Activated CD4-positive, alpha-beta T cell treated with anti-CD3 and anti-CD28 coated beads for 36 hours (primary cell): ENCODE measurements at places on chromosomes 7 and 10. TPM values are rescaled to one million over a fixed set of nuclear protein-coding genes. Genes with fewer than 3 reads are reported as not detected.

Gene SFXN4
- 38.7 TPM for total RNA-seq

Gene SPAG6
- total RNA-seq: 0.11 TPM

Gene CYP2W1
- total RNA-seq: not detected

Gene ZCWPW1
- 3.4 TPM for total RNA-seq

Gene VIPR2
- 0.50 TPM for total RNA-seq

Gene AGR3
- not detected for total RNA-seq

Gene ZNF488
- 0.75 TPM for total RNA-seq

Gene PARD3
- total RNA-seq: 2.2 TPM

- no peak for DNase-seq
These were observed 857 bp downstream of the MEOX2 start for GRCh38 chr7:15685358-15686294.

DNA sequence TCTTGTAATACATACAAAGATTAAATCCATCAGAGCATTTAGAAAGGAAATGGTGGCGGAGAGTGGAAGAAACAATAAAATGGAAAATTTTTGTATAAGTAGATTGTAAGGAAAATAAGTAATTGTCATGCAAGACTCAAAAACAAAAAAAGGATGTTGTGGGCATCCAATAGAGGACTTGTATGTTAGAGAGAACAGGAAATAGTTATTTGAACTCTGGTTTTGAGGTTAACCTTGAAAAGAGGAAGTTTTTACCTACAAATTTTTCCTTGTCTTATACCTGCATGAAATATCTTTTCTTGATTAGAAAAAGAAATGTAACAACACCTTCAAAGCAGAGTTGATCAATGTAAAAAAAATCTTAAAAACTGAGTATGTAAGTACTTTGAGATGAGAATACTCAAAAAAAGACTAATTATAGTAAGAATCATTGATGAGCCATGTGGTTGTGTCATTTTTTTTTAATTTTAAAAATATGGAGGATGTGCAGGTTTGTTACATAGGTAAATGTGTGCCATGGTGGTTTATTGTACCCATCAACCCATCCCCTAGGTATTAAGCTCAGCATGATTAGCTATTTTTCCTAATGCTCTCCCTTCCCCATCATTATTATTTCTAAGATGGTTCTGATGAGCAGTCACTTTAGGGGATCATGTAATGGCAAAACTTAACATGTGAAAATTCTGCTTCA, 11.9 kb downstream of the TMEM106B start:
- no peak for DNase-seq

DNA sequence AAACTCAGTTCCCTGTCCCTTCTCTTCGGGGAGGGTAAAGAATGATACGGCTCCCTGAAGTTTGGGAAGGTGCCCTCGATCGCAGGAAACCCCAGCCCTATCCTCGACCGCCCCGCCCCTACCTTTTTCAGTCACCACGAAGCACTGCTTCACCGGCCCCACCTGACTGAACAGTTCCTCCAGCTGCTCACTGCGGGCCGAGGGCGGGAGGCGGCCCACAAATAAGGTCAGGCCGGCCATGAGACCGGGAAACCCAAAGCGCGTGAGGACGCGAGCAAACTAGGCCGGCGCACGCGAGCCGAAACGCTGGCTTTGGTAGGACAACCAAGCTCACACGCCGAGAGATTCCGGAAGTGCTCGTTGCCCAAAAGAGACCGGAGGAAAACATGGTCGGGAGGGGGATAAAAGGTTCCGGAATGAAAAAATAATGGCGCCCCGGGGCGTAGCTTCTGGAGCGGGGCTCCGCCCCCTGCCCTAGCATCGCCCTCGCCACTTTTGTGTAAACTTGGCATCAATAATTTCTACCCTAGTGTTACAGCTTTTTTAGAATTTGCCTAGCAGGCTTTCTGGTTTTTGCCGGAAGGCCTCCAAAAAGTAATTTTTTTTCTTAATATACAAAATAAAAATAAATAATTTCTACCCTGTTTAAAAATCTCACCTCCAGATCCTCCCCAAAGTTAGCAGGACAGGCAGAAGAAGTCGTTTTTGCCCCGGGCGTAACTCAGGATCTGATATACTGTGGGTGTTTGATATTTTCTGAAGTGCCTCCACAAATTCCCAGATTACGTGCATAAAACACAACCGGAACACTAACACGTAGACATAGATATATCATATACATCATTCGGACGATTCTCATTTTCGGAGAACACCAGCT, at the start of gene RBM28:
TSS of gene RBM28 (minus strand) at position 355 of the 877 bp plus-strand sequence. CDS start at position 240, 115 bp downstream.
- peak; percentile 90 for DNase-seq

DNA sequence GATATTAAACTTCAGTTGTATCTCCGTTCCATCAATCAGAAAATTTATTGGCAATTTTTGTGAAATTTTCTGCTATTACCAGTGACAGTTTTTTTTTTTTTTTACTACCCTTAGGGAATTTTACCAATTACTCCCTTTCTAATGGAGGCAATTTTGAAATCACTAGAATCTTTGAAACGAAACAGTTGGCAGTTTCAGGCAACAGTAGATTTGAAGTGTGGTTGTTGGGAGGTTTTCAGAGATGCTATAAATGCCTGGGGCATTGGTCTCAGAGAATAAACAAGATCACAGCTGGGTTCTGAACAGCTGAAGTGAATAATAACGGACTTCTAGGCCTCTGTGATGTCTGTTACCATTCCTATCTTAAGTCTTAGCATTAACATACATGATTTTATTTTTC, 535.9 kb upstream of the POT1 start:
- DNase-seq: no peak

DNA sequence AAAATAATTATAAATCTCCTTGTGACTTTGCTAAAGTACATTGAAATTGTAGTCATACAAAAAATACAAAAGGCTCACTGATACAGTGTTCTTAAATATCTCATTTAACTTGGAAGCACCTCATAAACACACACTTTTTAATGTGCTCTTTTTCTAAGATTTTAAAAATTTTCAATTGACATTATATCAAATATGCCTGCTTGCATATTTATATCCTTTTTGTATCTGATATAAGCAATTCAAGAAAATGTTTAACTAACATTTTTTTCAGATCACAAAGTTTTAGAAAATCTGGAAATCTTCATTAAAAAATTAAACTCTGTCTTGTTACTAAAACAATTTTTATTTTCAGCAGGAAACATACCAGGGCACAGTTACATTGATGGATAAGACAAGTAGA, 661.5 kb downstream of the REEP3 start:
- no peak for DNase-seq

GRCh38 chr10:124381011-124381611, 37.6 kb downstream of the OAT start:
- no peak for DNase-seq

DNA sequence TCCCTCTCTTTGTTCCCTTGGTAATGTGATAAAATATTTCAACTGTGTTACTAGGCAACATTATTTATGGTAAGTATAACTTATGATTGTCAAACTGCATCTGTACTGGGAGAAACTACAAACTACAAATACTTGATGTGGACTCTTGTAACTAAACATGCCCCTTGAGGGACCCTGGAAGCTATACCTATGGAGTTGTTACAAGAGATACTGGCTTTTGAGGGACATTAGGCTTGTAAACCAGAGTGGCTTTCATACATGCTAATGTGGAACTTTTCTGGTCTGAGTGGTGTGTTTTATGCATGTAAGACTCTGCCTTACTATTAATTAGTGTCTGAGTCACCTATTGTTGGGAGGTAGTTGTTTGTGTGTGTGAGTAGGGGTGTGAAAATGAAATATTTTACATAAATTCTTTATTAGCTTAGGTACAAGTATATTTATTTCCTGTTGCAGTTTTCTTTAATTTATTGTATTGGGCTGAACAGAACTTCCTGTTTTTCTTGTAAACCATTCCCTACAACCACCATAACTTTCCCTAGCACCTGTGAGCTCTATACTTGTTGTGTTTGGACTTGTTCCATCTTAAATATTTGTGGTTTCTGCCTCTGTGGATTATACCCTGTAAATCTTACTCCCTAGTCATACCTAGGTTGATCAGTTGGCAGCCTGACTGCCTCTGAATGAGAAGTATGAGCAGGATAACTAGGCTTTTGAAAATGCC, 49.8 kb downstream of the STK31 start:
- DNase-seq: no peak
